ENCODE measurements at places on chromosomes 16 and 17.

GRCh38 chr17:68443972-68444464 is 13.3 kb downstream of the WIPI1 start:
- no peak for DNase-seq

GRCh38 chr16:22400900-22401299 is 26.5 kb upstream of the CDR2 start:
- no peak for DNase-seq

GRCh38 chr16:24540602-24541210 is 1.3 kb downstream of the RBBP6 start:
- no peak for DNase-seq

GRCh38 chr17:72121164-72122009 is 567 bp downstream of the SOX9 start:
- DNase-seq, result no peak

DNA sequence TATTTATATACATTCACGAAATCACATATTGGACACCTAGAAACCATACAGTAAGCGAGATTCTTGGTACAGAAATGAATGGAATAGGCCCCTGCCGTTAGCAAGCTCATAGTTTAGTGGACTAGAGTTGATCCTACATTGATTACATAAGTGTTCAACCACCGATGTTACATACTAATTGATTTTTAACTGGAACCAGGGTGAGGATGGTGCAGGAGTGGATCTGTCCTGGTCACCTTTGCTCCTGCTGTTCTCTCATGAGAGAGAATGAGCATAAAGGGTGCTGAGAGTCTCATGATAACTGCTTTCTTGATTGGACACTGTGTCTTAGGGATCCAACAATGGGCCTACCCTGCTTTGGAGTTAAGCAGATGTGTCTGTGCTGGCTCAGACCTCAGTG is 13.9 kb downstream of the MAP2K4 start:
- DNase-seq, result no peak

DNA sequence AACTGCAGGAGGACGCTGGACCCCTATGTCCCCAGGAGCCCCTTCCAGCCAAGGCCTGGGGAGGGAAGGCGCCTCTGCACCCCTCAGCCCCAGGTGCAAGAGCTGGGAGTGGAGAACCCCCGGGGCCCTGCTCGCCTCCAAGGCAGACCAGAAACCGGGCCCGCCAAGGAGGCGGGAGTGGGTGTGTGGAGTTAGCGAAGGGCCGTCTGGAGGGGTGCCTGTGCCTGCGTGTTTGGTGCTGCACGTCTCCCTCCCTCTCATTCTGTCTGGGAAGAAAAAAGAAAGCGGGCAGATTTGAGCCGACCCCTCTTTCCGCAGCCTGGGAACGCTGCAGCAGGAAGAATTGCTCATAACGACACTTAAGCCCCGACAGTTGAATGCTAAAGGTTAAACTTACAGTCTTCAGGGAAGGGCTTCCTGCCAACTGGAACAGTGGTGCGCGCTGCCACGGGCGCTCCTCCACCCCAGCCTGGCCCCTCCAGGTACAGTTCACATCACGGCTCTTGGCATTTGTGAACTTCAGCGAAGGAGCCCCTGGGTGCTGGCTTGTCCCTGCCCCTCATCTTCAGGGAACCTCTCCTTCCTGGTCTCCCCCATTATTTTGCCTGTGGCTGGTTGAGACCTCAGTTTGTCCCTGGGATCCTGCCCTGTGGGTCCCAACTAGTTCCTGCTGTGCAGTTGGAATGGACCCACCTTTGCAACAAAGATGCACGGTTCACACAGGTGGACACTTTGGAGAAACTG is 19.2 kb upstream of the ZFHX3 start:
- DNase-seq, result no peak

DNA sequence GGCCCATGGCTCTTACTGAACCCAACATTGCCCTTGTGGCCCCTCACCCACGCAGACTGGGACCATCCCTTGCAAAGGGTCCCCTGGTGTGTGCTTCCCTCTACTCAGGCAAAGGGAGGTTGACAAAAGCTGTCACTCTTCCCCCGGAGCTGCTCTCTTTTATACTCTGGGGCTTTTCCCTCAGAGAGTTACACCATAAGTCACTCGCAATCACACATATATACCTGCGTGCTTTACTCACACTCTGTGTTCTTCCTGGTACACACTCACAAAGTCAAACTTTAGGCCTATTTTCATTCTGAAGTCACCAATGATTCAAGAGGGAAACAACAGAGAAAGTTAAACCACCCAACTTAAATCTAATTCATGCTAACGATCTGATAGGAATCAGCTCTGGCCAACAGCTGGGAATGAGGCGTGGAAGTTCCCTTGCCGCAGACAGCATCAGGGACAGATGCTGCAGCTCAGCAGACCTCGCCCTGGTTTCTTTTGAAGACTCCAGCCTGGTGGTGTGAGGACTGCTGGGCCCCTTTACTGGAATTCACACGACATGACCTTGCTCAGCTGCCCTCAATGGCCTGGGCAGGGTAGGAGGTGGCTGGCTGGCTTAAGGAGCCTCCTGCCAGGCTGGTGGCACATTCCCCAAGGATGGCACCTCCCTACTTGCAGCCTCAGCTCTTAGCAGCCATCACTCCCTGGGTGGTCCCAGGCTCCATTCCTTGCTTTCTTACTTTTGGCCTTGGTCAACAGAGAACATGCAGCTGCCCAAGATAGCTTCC is 27.3 kb downstream of the HIC1 start:
- DNase-seq, result no peak

DNA sequence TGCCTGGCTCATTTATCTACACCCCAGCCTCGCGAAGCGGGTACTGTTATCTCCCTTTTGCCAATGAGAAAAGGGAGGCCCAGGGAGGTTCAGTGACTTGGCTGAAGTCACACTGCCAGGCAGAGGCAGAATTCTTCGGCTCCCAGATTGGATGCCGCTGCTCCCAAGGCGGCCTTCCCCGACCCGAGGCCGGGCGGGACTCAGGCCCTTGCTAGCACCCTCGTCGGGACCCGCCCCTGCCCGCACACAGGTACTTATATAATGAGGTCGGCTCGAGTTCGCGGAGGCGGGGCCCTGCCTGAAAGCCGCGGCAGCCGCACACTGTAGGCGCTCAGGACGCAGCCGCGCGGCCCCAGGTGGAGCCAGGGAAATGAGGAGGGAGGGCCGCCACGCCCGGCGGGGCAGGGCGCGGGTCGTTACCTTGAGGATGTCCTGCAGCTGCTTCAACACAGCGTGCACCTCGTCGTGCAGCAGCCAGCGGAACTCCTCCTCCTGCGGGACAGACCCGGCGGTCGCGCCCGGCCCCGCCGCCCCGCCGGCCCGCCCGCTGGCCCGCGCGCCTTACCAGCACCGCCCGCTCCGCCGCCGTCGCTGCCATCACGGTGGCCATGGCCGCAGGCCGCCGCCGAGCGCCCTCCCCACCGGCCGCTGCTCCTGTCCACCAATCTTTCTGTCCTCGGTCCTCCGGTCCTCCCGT is at the start of gene ROGDI:
TSS of gene ROGDI (minus strand) at position 672 of the 697 bp plus-strand sequence. CDS start at position 610, 62 bp downstream.
- peak; percentile 81 for DNase-seq

- no peak for DNase-seq
Observed at GRCh38 chr17:8322061-8322460, 12.0 kb downstream of the ARHGEF15 start.

DNA sequence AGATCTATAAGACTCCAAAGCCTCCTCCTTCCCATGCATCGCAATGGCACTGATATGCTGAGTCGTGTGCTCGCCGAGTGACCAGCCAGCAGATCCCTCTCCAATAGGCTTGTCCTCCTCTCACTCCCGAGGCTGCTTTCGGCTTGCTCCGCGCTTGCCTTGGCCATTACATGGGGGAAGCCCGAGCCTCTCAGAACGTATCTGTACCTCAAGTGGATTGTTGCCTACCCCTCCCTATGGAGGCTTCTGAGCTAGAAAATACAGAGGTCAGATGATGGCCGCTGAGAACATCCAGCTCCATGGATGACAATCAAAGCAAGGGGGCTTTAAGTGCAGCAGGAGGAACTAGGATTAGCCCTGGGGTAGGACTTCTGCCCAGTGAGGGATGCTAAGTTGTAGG is 7.7 kb upstream of the NLRP1 start:
- DNase-seq, result no peak

- DNase-seq, result no peak
Observed at GRCh38 chr17:73586921-73587602, 57.2 kb downstream of the SDK2 start.

DNA sequence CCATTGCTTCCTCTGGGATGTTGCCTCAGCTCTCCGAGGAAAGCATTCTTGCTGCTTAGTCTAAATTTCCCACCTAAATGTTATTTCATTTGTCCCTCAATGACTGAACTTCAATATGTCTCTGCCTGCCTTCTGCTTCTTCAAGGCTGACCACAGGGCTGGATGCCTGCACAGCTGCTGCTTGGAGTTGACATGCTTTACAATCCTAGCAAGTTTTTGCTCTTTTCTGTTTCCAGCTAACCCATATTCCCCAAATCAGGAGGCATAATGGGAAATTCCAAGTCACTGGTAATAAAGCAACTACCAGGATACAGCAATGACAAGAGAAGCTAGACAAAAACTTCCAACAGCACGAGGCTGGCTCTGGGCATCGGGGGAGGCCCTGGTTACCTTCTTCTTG is 48.9 kb downstream of the GTF3C1 start:
- DNase-seq, result no peak

DNA sequence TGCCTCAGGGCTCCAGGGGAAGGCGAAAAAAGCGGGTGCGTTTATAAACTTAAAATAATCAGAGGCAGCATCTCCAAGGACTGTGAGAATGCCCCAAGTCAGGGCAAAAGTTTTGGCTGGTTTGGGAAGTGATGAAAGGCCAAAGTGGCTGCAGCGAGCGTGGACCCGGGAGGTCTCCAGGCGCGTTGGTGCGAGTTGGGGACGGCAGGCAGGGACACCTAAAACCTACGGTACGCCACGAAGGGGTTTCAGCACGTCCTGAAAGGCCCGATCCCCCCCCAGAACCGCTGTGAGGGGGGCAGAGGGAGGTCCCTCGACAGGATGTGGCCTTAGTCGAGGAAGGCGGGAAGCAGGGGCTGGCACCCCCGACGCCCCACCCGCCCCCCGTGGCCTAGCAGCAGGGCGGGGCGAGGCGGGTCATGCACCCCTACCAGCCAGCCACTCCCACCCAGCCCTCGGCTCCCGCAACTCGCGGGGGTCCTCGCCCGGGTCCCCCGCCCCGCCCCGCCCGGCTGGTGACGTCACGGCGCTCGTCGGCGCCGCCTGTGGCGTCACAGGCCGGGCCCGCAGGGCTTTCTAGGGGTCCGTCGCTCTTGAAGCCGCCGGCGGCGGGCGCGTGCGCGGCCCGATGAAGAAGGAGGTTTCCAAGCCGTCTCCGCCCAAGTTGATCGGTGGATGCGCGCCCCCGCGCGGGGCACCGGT is at the start of gene MYCBPAP:
TSS of gene MYCBPAP (plus strand) at position 569 of the 702 bp plus-strand sequence. CDS start 236 bp downstream, outside the sequence.
- DNase-seq, result peak; percentile 66

DNA sequence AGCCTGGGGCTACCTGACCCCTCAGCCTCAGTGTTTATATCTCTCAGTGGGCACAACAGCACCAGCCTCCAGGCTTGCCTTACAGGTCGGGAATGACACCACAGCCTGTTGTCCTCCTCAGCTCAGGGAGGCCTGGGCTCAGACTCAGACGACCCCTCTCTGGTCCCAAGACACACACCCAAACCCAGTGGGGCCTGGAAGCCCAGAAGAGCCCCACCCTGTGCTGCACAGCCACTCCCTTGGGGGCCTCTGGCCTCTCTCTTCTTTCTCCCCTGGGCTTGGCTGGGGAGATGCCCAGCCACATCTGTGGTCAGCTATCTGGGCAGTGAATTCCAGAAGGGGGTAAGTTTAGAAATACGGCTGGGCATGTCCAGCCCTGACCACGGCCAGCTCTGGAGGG is 2.4 kb downstream of the NATD1 start:
- no peak for DNase-seq

GRCh38 chr17:4739122-4740024 is at the start of the genes CXCL16 and ZMYND15:
Gene CXCL16 (minus strand): TSS chr17:4739928. CDS start chr17:4739339, 589 bp downstream.
Gene ZMYND15 (plus strand): TSS chr17:4739833. CDS start chr17:4740549, 716 bp downstream.
- peak; percentile 61 for DNase-seq

DNA sequence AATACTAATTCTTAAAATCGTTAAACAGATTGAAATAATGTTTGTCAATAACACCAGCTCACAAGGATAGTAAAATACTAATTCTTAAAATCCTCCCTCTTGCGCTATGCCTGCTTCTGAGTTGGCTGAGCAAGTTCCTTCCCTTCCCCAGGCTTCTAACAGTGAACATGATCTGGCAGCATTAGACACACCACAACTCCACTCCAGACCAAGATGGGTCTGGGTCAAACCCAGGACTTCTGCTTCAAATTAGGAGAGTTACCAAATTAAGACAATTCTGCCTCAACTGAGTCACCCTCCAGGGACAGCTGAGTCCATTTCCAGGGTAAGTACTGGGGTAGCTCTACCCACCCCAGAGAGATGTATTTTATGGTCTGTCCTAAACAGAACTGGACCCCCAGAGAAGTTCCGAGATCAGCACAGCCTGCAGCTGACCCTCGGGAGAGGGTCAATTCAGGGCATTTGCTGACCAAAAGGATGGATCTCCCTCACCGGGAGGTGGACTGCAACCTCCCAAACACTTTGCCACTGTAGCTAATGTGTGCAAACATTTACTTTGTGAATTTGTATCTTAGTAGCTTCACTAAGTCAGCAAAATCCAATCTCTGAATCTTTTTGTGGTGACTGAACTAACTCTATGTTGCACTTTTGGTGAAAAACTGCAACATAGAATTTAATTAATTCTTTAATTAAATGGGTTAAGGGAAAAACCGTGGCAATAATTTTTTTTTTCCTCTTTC is 48.8 kb downstream of the ADCY9 start:
- DNase-seq, result no peak

GRCh38 chr17:67680445-67681224 is 37.1 kb upstream of the NOL11 start:
- no peak for DNase-seq
